T-helper 1 cell (primary cell): ENCODE measurements at places on chromosomes 1 and 21.
A peak's percentile ranks its signal among the peaks of the same experiment; 100 is the strongest.

DNA sequence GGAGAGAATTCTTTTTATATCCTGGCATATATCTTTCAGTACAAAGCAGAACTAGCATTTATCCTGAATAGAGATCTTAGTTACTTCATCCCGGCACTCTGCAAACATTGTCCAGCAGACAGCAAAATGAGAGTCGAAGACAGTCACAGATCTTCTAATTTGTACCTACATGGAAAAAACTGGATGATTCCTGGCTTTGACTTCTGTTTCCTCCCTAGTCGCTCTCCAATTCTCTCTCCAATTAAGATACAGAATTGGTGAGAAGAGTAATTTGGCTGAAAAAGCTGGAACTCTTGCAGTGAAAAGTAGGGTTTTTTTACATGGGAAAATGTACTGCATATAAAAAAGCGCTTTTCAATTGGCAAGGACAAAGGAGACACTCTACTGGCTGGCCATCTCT, 151.1 kb upstream of the C8B start:
- no peak for DNase-seq

GRCh38 chr1:228530086-228530758, 43.0 kb downstream of the RNF187 start:
- DNase-seq = no peak

- no peak for DNase-seq
These were observed 438.5 kb downstream of the PTPRU start for GRCh38 chr1:29674627-29675326.

- no peak for DNase-seq
These were observed 383.4 kb downstream of the SEC16B start for GRCh38 chr1:177586429-177586828.

DNA sequence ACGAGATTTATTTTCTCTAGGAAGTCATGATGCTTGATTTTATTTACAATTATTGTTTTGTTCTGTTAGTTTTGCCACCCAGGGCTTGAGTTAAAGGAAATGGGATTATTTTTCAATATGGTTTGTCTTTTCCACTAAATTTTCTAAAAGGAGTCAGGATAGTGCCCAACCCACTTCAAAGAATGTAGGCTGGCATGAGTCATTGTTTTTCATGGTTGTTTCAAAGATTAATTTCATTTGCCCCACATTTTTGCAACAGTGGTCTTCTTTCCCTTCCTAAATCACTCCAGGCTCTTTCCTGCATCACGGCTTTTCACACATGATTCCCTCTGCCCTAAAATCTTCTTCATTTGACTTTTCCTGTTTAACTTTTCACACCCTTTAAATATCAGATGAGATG, 2.5 kb downstream of the SLAMF6 start:
- DNase-seq = no peak

- no peak for DNase-seq
These were observed 220.7 kb downstream of the OMA1 start for GRCh38 chr1:58325866-58326265.

GRCh38 chr1:206457408-206458120, 12.7 kb upstream of the IKBKE start:
- no peak for DNase-seq

- DNase-seq = peak; percentile 38
These were observed 10.7 kb downstream of the LEPR start for GRCh38 chr1:65431111-65431705.

DNA sequence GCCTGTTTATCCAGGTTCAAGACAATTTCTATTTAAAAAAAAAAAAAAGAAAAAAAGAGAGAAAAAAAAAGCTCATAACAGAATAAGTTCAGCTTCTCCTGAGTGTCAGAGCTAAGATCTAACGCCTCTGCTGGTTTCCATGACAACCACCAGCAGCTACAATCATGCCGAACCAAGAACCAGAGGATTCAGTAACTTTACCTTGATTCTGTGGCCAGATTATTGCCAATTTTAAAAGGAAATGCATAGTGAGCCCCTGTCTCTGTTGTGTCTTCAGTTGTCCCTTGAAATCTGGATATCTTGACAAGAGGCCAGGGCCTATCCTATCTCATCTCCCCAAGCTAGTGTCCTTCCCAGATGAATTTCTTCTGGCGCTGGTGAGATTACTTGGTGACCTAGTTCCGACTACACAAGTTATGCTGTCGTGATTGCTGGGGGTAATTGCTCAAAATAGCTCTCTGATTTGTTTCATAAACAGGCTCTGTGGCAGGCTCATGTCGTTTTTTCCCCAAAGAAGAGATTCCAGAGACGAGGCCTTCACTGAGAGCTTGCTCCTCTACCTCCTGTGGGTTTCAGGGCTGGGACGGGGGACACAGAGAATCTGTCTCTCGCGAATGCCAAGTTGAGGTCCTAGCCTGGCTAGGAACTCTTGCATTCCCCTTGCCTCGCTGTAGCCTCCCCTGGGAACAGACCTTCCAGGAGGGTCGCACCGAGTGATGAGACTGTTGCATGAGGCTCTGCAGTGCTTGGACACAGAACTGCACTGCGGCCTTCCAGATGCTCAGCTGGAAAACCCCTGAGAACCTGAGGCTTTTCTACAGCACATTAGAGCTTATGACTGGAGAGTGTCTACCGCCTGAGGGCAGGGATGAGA, 32.4 kb upstream of the SCCPDH start:
- no peak for DNase-seq

DNA sequence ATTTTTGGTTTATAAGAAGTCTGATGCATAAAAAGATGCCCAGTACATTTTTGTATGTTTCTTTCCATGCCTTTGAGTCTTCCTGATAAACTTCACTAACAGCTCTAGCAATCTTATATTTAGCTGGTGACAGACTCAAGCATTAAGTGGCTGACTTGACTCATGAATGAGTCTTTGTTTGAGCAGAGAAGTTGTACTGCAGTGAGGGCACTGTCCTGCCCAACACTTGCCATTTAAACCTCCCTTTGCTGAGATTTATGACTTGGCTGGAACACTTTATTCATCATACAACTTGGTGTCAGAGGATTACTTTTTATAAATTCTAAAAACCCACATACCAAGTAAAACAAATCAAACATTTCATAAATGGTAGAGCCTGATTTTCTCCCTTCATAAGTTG, 14.6 kb upstream of the CAMSAP2 start:
- no peak for DNase-seq

- DNase-seq = no peak
These were observed 136.0 kb downstream of the TLR5 start for GRCh38 chr1:223006917-223007648.

GRCh38 chr1:203148579-203148978, 21.1 kb downstream of the ADORA1 start:
- DNase-seq = no peak

DNA sequence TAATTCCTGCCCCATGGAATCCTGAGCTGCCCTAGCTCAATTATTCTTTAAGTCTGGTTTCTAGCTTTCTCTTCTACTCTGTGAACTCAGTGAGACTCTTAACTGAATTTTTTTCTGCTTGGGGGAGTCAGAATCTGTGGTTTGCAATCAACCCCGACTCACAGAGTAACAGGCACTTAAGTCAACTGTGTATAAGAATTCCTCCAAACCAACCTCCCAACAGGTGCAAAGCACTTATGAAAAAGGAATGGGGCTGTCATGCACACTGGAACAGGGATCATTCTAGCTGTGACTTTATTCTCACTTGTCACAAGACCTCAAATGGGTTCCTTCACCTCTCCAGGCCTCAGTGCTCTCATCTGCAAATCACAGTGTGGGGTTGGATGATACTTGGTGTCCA, 60.3 kb upstream of the SYT6 start:
- DNase-seq = no peak

DNA sequence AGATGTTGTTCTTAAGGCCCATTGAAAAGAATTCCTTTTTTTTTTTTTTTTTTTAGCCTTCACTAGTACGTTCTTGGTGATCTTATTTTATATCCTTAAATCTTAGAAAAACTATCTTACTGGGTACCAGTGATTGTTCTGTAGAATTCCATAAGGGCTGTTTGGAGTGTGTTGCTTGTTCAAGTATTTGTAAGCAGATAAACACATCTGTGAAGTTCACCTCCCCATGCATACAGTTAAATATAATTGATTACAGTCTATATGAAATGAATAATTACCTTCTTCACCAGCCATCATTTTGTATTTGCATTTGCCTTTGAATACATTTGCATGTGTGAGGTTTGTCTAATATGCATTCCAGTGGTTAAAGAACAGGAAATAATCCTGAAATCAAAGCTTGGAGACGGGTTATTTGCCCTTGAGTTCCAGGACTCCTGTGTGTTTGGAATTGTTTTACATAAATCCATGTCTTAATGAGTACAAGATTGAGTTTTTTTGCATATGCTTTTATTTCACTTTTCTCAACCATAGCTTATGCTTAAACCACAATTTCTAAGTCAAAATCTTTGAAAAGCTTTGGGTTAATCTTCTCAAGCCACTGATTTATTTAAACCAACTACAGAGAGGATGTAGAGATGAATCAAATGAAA, 73.1 kb downstream of the VPS13D start:
- no peak for DNase-seq

DNA sequence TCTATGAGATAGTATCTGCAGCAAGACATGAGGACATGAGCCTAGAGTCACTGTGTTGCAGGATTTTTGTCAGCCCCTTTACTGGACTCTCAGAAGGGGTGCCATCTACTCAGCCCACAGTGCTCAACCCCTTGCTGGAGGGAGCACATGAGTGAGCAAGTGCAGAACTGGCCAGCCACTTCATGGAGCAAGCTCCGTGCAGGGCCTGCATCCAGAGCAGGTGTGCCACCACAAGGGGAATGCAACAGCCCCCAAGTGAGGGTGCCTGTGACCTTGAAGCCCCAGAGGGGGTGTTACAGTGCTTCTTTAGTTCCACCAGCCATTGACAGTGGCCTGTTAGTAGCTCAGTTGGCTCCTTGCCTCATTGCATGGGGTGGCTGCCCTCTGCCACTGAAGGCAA, 649.7 kb downstream of the PLPP3 start:
- DNase-seq = no peak

- no peak for DNase-seq
These were observed 45.3 kb downstream of the APCS start for GRCh38 chr1:159632922-159633321.

- DNase-seq = no peak
These were observed 334.2 kb downstream of the NTNG1 start for GRCh38 chr1:107474877-107475612.

DNA sequence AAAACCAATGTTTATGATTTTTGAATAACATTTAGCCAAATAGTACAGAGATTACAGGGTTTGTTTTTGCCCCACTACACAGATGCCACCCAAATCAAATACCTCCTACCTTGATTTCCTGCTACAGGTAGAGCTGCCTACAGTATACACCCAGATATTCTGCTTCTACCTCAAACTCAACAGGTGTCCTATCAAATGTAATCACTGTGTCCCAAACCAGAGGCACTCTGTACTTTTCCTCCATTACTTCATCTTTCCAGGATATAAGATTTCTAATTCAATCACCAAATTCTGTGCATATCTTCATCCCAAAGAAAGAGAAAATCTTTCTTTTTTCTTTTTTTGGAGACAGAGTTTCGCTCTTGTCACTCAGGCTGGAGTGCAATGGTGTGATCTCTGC, 9.6 kb downstream of the PUM1 start:
- no peak for DNase-seq

- DNase-seq = no peak
These were observed 33.6 kb downstream of the KIF26B start for GRCh38 chr1:245188403-245188802.

- no peak for DNase-seq
These were observed 5.2 kb downstream of the GPR25 start for GRCh38 chr1:200877839-200878551.

- DNase-seq = no peak
These were observed 65.2 kb upstream of the ARID1A start for GRCh38 chr1:26630634-26631033.

DNA sequence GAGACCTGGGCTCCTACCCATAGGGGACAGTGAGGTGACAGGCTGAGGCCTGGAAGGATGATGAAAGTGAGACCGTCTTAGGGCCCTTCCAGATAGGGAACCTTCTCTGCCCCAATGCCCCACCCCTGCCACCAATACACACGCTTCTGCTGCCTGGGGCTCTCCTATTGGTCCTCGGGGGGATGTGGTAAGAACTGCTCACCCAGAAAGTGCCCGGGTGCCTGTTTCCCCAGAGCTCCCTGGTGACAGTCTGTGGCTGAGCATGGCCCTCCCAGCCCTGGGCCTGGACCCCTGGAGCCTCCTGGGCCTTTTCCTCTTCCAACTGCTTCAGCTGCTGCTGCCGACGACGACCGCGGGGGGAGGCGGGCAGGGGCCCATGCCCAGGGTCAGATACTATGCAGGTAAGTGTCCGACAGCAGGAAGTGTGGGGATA, 948 bp downstream of the SEMA4A start:
- DNase-seq = no peak

DNA sequence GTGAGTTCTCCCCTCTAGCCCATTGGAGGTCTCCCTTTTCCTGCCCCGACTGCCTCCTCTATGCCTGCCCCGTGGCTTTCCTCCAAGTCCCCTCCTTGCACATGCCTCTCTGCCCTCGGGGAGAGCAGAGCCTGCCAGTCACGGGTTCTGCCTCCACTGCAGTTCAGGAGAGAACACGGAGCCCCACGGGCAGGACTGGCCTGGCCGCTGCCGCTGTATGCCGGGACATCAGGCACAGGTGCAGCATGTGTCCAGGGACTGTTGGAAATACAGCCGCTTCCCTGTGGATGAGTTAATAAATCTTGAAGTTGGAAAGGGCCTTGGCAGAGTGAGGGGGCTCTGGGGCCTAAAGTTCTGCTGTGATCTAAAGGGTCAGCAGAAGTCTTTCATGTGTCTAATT, 676.6 kb downstream of the MATN1 start:
- no peak for DNase-seq

GRCh38 chr1:160398823-160399222, 1.5 kb upstream of the VANGL2 start:
- no peak for DNase-seq

- no peak for DNase-seq
These were observed 26.4 kb downstream of the CNST start for GRCh38 chr1:246592695-246593094.

DNA sequence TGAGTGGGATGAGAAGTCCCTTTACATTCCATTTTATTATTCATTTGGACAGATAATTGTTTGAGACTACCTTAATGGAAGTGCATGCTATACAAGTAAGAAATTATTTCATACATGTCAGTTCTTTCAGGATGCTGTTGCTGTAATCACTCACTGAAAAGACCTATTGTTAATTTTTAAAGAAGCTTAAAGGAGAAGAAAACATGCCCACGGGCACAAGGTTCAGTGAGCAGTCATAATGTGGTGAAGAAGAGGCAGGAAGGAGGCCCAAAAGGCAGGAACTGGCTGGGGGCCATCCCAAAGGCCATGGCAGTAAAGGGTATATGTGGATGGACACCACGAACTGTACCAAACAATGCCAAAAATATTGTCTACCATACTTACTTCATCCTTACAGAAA, 206.0 kb downstream of the LYPLAL1 start:
- no peak for DNase-seq

DNA sequence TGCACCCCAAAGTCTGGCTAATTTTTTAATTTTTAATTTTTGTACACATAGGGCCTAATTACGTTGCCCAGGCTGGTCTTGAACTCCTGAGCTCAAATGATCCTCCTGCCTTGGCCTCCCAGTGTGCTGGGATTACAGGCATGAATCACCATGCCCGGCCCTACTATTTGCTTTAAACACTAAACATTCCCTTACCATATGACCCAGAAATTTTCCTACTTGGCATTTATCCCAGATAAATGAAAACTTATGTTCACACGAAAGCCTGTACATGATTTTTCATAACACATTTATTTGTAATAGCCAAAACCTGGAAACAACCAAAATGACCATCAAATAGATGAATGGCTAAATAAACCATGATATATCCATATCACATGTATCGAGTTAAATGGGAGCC, 35.8 kb downstream of the NDUFS5 start:
- no peak for DNase-seq

- DNase-seq = peak; percentile 45
These were observed at the start of gene HEYL for GRCh38 chr1:39639305-39640130. TSS of gene HEYL (minus strand) at chr1:39639643. CDS start at chr1:39639625, 18 bp downstream.
